RCC 7860 (cell line): ENCODE measurements at places on chromosomes 11 and 22.
A peak's percentile ranks its signal among the peaks of the same experiment; 100 is the strongest.

GRCh38 chr22:19809741-19810140 is 44.9 kb downstream of the GNB1L start:
- no peak for DNase-seq

DNA sequence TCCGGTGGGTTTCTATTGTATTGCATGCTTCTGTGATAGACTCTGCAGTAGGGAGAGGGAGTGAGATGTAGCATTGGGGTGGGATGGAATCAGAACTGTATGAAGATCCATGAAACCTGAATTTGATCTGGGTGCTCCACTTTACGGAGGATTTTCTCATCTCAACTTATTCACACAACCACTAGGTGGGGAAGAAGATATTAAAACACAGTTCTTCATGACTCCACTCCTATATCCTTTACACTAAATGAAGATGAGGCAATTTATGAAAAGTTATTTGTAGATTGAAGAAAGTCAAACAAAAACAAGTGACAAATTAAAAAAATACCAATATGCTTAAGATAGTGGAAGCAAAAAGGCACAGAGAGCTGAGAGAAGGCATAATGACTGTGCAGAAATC is 92.6 kb upstream of the PDGFD start:
- DNase-seq: no peak

DNA sequence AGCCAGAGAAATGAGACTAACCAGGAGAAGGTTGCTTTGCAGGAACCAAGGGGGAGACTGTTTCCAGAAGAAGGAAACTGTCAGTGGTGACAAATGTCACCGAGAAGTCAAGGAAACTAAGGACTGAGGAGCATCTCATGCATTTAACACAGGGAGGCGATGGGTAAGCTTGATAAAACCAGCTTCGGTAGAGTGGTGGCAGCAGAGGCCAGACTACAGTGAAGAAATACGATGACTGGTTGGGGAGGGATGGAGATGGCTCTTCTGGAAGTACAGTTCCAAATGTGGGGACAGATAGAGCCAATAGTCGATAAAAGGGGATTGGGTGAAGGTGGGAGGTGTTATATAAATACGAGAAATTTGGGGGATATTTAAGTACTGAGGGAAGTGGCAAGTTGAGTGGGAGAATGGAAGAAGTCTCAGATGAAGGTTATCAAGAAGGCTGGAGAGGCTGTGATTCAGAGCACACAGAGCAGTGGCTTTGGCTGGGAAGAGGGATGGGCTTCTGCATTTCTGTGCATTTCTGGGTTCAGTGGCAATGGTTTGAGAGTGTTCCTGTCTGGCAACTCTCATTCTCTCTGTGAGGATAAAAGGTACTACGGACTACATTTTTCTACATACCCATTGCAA is 29.2 kb downstream of the SC5D start:
- no peak for DNase-seq

DNA sequence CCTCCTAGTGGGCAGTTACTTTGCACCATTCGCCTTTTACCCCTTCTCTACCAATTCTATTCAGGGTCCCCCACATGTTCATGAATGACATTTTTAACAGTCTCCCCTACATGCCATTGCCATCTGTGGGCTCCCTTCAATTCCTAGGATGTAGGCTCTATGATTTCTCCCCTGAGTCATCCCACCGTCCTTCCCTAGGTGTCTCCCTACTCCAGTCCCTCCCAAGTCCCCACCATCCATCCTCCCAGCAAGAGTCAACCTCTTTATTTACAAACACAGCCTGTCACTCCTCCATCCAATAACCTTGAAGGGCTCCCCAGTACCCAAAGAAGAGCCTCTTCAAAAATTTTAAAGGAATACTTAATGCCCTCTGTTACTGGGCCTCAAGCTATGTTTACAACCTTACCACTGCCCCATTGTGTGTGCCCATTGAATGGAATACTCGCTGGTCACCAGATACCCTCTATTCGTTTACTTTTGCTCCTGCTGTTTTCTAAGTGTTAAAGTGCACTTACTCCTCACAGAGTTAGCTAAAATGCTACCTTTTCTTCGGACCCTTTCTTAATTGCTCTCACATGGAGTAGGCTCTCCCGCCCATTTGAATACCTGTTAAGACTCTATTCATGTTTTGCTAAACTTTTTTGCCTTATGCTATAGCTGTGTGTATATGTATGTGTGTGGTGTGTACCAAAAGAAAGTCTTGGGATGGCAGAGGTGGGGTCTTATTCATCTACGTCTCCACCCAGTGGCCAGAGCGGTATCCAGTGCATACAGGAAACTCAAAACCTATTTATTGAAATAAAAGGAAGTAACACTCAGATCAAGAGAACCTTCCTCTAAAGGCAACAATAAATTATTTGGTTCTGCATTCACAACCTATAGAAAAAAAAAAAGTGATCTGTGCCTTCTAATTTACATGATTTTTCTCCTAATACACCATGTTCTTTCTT is 235.8 kb upstream of the CCDC90B start:
- DNase-seq: no peak

GRCh38 chr11:46529095-46529905 is 64.5 kb downstream of the AMBRA1 start:
- no peak for DNase-seq

DNA sequence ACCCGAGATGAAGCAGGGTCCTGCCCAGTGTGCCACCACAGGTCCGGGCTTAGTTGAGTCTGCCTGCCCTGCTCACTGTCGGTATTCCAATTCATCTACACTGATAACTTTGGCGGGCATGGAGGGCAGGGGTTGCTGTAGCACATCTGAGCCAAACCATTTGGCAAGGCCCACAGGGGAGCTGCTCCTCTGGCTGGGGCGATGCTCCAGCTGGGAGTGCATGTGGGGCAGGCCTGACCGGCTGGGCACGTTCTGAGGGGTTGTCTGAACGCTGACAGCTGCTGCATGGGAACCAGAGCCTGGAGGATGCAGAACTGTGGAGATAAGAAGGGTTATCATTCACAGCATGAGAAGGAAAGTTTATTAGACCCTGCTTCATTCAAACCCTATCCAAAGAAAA is 40.4 kb downstream of the DRG1 start:
- no peak for DNase-seq

DNA sequence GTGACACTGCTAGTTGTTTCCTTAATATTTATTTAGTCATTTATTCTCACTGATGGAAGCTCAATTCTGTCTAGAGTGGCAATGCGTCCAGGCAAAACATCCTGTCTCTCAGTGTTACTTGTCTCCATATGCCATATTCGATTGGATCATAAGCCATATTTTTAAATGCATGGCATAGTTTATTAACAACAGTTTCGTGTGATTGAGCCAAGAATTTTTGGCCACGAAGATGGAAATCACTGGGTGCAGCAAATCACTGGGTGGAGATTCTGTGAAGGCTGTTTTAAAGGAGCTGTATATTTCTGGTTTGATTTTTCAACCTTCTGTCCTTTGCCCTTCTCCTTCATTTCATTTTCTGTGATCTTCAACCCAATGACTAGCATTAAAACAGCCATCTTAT is 205.2 kb downstream of the JRKL start:
- DNase-seq: no peak

DNA sequence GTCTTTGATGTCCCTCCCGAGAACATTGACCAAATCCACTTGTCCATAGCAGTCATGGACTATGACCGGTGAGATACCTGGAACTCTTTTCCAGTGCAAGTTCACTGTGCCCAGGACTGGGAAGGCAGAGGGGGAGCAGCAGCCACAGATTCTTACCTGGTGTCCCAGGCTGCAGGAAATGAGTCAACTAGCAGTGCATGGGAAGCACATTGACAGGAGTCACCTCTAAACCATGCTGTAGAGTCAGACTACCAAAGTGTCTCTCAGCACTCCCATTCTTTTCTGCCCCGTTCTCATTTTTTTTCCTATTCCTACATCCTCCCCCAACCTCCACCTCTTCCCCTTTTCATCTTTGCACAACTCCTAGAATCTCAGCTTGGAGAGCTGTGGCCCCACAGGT is 67.2 kb upstream of the OLFML1 start:
- DNase-seq: no peak

DNA sequence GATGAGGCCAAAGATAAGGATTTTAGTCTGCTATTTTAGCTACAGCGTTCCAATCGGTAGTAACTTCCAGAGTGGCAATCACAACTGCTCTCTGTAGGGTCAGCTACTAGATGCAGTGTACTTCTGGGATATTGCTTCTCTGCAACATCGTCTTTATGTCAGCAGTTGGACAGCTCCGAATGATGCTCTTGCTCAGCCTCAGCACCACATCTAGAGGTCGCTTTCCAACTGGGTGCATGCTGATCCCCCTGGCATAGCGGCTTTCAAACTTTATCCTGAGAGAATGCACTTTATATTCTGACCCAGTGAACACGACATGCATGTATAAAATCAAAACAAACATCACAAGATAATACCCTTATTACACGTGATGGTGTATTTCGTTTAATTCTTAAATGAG is 219.6 kb downstream of the C11orf87 start:
- no peak for DNase-seq

DNA sequence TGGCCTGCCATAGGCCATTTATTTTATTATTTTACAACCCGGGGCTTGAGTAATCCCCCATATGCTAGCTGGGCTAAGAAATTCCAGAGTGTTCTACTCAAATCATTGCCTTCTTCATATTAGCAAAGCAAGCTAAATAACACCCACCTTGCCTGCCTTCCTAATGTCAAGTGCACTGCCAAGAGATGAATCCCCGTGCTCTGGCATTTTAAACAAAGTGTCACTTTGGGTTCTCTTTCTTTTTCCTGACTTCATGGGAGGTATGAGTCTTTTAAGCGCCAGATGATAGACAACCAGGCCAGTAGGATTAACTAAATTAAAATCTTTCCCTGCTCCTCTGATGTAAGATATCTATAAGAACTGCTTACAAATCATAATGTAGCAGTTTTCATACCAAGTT is 4.5 kb downstream of the MPPED2 start:
- DNase-seq: no peak

- peak; percentile 39 for DNase-seq
These were observed 55.3 kb downstream of the SHANK2 start for GRCh38 chr11:71197096-71197495.

- DNase-seq: no peak
These were observed 1213.3 kb upstream of the RAG2 start for GRCh38 chr11:37811349-37811748.

GRCh38 chr22:42376711-42377554 is 55.3 kb downstream of the NFAM1 start:
- DNase-seq: no peak

- no peak for DNase-seq
These were observed 24.5 kb downstream of the RTL6 start for GRCh38 chr22:44473580-44473979.

GRCh38 chr11:69470793-69471728 is 10.4 kb upstream of the LINC01488 start:
- DNase-seq: no peak

DNA sequence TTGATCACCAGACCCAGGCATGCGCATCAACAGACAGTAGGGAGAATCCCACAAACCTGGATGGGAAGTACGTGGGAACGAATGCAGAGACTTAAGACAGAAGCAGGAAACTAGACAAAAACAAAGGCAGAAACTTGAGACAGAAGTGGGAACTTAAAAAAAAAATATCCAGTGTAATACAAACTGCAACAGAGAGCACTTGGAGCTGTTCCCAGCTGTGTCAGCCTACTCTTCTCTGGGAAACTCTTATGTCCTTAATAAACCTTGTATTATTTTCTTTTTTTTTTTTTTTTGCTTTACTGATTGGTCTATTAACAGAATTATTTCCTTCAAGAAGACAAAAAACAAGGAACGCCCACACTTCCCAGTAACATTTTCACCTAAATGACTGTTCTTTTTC is 1818.1 kb upstream of the RAG2 start:
- no peak for DNase-seq

- DNase-seq: no peak
These were observed 10.3 kb downstream of the CDC42BPG start for GRCh38 chr11:64834031-64834722.

DNA sequence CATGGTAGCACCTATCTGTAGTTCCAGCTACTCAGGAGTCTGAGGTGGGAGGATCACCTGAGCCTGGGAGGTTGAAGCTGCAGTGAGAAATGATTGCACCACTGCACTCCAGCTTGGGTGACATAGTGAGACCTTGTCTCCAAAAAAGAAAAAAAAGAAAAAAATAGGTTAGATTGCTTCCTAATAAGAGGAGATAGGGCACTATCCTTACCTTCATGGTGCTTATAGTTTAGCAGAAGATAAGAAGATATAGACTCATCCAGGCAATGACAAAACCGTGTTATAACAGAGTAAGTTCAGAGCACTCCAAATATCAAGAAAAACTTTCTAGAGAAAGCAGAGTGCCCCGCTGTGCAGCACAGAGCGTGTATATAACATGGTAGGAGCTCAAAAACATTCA is 42.1 kb downstream of the RRP8 start:
- DNase-seq: no peak

DNA sequence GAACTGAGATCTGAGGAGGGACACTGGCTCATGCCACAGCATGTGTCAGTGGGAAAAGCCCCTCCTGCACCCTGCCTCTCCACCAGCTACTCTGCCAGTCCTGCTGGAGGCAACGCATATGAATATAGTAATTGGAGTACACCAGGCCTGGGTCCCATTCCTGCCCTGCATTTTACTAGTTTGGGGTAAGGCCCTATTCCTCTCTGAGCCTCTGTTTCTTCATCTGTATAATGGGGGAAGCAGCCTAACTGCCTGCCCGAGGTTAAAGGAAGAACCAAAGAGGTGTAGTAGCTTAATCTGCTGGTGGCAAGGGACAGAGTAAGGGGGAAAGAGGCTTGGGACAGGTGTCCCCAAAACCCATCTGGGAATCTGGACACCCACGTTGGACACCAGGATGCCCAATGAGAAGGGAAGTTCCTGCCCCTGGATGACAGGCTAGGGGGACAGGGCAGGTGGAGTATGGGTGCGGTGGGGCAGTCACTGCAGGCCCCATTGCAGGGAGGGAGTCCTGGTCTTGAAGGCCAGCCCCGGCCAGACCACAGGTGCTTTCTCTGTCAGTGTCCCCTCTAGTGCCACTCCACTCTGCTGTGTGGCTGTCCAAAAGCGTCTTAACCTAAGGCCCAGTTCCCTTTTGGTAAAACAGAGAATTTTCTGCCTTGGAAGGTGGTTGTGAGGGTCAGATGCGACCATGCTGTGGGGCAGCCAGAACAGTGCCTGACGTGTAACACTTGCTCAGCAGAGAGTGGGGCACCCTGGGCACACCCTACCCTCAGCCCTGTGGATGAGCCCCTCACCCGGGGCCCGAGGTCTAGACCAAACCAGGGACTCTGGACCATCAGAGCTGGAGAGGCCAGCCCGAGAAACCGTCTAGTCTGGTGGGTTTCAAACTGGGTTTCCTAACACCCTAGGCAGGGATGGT is 11.5 kb downstream of the TSKU start:
- no peak for DNase-seq

DNA sequence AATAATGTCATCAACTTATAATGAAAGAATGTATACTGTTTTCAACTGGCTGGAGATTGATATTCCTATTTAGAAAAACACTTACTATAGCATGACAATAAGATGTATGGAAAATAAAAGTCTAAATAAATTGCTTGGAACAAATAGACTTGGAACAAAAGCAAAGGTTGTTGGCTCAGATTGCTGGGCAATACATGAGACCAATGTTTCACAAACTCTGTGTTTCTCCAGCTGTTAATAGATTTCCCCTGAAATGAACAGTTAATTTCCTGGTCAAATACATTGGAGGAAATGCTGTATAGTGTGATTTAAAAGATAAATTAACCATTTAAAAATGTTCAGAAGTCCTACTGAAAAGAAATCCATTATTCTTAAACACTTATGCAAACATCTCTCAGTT is 40.1 kb upstream of the CTSC start:
- no peak for DNase-seq
